ENCODE measurements at places on chromosomes 5 and 9.

DNA sequence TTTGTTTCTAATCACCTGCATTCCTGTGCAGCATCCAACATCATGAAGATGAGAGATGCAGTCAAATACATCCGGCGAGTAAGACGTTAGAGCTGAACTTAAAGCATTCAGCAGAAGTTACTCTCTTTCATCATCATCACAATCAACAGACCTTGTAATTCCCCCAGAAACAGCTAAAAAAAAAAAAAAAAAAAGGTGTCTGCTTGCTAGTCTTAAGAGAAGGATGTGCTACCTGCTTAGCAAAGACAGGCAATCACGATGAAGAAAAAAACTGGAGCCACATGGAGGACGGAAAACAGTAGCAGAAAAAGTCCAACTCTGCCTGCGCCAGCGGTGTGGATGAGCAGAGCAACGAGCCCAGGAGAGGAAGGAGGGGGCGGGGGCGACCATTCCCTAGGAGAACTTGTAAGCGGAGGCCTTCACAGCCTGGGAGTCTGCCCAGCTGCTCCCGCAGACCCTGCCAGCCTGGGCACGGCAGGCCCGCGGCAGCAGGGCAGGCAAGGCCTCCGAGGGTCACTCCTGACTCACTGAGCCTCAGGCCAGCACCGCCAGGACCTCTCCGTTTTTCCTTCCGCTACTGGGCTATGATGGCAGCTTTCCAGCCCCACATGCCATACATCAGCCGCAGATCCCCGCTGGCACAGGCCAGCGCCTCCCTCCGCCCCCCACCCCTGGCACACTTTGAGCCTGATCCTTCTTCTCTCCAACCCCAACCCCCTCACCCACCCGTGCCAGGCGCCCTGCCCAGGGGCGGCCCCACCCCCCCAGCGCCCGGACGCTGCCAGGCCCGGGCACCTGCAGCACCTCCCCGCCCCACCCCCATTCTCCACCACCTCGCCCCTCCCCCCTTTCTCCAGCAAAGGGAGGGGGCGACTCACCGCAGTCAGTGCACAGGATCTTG is 1.4 kb downstream of the NRG2 start:
- DNase-seq: peak; percentile 74

DNA sequence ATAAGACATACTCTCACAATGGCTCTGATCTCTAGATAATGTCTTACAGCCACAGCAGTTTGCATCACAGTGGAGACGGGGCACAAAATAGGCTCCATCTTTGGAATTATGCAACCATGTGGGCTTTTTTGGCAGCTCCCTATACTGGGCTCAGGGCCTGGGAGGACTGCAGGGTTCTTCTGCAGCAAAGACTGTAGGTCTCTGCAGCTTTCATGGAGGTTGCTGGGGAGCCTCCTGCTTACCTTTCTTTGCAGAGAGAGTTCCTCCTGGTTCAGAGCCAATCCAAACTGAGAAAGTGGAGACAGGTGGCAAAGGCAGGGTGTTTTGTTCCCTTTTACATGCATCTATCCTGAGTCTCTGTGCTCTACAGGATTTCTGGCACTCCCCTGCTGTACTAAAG is 558.0 kb downstream of the TLR4 start:
- DNase-seq: no peak

DNA sequence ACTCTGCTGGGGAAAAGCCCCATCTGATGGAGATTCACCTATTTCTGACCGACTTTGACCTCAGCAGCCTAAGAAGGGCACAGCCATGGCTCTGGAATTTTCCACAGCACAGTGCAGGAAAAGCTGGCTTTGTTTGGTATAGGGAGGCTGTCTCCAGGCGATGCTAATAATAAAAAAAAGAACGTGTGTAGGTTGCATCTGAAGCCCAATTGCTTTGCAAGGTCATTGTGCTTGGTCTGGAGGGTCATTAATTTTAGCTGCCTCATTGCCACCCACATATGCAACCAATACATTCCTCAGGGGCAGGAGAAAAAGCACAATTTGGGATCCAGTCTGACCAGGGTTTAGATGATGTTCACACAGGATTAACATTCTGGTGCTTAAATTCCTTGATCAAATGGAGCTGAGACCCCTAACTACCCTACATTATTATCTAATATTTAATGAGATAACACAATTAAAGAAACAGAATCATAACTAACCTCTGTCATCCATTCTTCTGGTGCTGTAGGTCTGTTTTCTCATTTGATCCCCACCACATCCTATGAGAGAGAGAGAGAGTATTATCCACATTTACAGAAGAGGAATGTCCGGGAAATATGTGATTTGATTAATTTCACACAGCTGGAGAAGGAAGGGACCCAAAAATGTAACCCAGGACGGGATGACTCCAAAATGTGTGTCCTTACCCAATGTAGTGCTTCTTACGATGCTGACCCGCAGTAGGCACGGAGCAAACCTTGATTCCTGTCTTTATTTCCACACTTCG is 175.9 kb downstream of the RFK start:
- DNase-seq: no peak

- no peak for DNase-seq
These were observed 83.2 kb upstream of the ICE1 start for GRCh38 chr5:5339257-5339656.

DNA sequence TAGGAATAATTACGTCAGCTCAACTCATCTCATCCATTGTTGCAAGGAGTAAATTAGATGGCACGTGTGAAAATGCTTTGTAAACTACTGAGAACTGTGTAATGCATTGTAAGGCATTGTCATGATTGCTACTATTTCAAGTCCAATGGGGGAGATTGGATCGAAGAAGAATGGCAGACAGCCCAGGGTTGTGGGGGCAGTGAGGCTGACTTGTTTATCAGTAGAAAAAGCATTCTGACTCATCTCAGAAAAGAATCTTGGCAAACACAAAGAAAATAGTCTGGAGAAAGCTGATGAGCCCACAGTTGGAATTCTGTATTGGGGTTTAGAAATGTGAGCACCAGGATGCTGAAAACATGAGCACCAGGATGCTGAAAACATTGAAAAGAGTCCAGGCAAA is 28.0 kb upstream of the DAP start:
- DNase-seq: peak; percentile 62

Data from HTR-8/SVneo (cell line).